ENCODE measurements at places on chromosomes 4 and X. TPM values are rescaled to one million over a fixed set of nuclear protein-coding genes. Genes with fewer than 3 reads are reported as not detected.

The ZRSR2 gene
- total RNA-seq = 1.9 TPM

The FRMPD3 gene
- not detected for total RNA-seq

The ANKRD17 gene
- 43.0 TPM for total RNA-seq

The GAGE12J gene
- total RNA-seq = not detected

The SYTL4 gene
- 16.8 TPM for total RNA-seq

The SLC6A8 gene
- 5.9 TPM for total RNA-seq

The F9 gene
- not detected for total RNA-seq

The SOWAHD gene
- not detected for total RNA-seq

The UGT2B17 gene
- total RNA-seq = not detected

The SLITRK4 gene
- total RNA-seq = 0.13 TPM

The DCLK2 gene
- 3.9 TPM for total RNA-seq

The BEND2 gene
- not detected for total RNA-seq

The TLR3 gene
- total RNA-seq = 0.51 TPM

The ABRAXAS1 gene
- total RNA-seq = 15.5 TPM

The TREX2 gene
- total RNA-seq = 2.3 TPM

The SERPINA7 gene
- total RNA-seq = not detected

The GRIA2 gene
- total RNA-seq = not detected

GRCh38 chrX:28586981-28587551 is at the start of gene IL1RAPL1:
Gene IL1RAPL1 (plus strand): TSS chrX:28587446.
- peak; percentile 61 for DNase-seq

DNA sequence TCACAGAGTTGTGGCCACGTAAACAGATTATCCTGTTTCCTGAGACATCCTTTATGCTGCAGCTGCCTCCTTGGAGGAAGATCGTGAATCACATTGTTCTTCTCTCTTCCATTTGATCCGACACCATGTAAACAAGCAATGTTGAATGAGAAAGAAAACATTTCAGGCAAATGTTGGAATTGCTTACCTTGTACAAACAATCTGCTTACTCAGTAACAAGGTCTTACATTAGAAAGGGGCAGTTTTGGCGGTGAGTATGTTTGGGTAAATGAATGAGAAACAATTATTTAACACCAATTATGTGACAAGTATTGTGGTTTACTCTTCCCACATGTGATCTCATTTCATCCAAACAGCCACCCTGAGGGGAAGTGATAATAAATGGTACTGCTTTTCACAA is 637.8 kb downstream of the RAB28 start:
- DNase-seq = no peak

- no peak for DNase-seq
Observed at GRCh38 chr4:7055111-7055989, 12.2 kb downstream of the TADA2B start.

DNA sequence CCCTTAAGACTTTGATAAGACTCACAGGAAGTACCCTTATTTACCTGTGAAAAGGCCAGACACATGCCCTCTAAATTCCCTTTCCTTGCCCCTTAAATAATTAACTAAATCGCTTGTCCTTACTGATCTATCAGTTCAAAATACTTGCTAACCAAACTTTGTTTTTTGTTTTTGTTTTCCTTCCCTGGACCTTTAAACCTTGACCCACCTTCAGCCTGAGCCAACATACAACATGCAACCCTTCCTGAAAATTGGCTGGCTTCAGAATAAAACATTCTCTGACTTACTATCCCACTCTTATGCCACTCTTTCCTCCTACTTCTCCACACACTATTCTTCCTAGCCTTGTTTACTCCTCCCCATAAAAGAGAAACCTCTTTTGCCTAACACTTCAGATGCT is 448.1 kb upstream of the TRAM1L1 start:
- no peak for DNase-seq

- DNase-seq = no peak
Observed at GRCh38 chrX:150899191-150899757, 806 bp upstream of the CD99L2 start.

DNA sequence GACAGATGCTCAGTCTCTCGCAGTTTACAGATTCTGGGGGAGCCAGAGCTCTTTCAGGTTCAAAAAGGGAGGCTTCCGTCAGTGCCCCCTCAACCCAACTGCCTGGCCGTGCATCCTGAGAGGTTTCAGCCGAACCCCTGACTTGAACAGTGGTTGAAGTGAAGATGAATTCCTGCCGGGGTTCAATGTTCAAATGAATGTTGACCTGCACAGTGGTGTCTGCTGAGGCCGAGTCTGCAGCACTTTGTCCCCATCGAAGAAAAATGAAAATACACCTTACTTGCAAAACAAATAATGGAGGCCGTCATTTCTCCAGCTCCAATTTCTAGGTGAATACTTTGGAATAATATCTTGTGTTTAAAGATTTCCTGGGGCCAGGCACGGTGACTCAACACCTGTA is 33.7 kb downstream of the GYG2 start:
- DNase-seq = no peak

GRCh38 chr4:145069361-145069760 is 28.6 kb downstream of the ANAPC10 start:
- no peak for DNase-seq

DNA sequence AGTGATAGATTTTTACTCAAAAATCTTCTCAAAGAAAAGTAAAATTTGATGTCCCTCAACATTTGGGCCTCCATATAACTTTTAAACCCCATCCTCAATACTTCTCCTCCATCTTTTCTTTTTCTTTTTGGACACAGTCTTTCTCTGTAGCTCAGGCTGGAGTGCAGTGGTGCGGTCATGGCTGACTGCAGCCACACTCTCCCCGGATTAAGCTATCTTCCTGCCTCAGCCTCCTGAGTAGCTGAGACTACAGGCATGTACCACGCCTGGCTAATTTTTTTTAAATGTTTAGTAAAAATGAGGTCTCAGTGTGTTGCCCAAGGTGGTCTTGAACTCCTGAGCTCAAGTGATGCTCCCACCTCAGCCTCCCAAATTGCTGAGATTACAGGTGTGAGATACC is 33.1 kb downstream of the KDM6A start:
- no peak for DNase-seq

- DNase-seq = no peak
Observed at GRCh38 chrX:75337525-75337924, 63.6 kb downstream of the UPRT start.

GRCh38 chr4:59553063-59553720 is 1646.9 kb upstream of the ADGRL3 start:
- peak; percentile 0 for DNase-seq

DNA sequence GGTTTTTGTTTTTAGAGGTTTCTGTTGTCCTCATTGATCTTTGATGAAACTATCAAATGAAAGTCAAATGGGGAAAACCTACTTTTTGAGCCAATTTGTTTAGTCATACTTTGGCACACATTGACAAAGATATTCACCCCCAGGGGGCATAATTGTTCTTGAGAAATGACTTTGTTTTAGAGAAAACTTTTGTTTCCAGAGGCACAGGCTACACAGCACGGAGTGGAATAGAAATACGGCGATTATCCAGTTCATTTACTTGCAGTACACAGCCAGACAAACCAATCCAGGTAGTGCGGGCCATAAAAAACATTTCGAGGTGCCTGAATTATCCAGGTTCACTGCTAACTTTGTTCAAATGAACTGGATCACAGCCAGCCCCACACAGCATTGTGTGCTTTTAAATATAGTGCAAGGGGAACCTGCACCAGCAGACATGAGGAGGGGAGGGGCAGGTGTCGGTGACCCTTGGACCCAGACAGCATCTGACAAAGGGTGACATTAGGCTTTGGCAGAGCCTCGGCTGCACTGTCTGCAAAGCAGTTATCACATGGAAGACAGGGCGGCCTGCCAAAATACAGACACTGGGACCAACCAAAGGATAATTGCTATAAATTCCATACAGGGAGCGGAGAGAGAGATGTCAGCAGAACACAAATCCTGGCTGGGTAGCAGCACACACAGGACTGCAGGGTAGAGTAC is 179.6 kb upstream of the NOCT start:
- peak; percentile 22 for DNase-seq

DNA sequence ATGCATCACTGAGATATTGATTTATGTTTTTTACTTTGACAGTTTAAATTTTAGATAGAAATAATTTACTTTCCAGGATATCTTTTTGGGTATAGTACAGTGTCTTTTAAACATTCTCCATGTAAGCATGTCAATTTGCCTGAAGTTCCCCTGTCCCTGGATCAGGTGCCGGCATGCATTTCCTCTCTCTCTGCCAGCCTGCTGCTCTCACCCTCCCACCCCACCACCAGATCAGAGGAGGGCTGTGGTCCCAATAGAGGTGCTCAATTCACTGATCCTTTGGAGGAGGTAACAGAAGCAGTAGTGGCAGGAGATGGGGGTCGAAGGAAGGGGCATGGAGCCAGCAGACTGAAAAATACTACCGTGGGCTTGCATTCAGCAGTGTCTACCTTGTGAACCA is 28.3 kb upstream of the DSPP start:
- DNase-seq = no peak

DNA sequence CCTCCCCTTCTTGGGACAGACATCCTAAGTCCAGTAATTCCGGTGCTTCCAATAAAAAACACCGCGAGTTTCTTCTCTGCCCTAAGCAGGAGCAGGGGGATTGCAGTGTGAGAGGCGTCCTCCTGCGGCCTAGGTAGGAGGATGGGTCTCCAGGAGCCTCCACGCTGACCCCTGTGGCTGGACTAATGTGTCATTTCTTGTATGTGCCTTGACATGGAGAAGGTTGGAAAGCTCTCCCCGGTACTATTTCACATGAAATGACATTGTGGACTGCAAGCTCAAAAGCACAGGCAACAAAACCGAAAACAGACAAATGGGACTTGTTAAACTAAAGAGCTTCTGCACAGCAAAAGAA is 66.6 kb upstream of the ENPP6 start:
- no peak for DNase-seq

DNA sequence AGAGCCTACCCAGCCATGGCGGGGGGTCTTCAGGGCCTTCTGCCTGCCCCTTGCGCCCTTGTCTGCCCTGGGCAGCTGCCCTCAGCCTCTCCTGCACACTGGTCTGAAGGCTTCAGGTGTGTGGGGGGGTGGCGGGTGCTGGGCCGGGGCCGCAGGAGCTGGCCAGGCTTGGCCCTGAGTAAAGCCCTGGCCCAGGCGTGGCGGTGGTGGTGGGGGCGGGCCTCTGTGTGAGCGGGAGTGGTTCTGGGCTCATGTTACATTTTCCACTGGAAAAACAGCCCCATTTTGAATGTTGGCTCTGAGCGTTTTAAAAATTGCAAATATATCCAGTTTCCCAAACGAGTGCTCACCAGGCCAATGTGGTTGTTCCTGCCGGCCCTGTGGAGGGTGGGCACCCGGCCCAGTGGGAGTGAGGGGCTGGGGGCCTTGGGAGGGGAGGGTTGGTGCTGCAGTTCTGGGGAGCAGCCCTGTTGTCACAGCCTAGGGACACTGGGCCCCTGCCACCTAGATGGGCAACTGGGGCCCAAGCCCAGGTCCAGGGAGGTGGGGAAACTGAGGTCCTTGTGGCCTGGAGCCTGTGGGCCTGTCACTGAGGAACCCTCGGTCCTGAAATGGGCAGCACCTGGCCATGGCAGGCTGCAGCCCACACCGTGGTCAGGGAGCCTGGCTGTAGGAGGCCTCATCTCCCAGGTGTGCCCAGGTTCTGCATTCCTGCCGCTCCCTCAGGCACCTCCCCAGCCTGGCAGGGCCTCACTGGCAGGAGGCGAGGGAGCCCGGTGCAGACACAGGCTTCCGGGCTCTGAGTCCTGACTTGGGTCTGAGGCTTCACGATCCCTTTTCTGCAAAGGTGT is 28.3 kb downstream of the FGFRL1 start:
- peak; percentile 32 for DNase-seq

- DNase-seq = no peak
Observed at GRCh38 chrX:28628120-28628519, 40.9 kb downstream of the IL1RAPL1 start.

DNA sequence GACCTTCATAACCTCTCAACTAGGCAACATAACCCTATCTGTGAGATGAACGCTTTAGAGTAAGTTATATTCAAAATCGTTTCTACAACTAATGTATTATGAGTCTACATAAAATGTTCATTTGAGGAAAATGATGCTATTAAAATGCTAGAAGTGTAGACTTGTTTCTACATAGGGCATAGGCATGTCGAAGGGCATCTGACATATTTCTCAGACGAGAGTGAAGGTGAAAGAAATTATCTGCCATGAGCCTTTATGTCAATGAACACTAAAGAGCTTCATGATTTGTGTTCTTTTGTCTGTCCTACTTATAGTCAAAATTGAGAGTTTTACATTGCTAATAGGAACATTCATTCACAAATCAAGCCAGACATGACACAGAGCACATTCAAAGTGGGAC is 811.8 kb downstream of the RAB28 start:
- no peak for DNase-seq

DNA sequence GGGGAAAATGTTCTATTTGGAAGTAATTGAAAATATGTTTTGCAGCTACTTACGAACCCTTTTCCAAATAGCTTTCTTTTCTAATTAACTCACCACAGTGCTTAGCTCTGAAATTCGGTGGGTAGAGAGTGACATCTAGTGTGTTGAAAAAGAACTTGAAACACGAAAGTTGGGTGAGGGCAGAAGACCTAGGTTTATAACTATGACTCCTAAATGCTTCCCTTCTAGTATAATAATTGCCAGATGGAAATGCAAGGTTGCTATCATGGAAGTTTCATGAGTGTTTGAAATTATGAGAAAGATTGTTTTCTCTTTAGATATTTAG is 77.3 kb upstream of the NOCT start:
- DNase-seq = peak; percentile 60

GRCh38 chrX:77786365-77786680 is 307 bp upstream of the ATRX start:
- DNase-seq = no peak

GRCh38 chr4:81796790-81797528 is 325.3 kb upstream of the RASGEF1B start:
- no peak for DNase-seq

- peak; percentile 30 for DNase-seq
Observed at GRCh38 chr4:76028350-76028765, 5.1 kb upstream of the CXCL10 start.

- peak; percentile 40 for DNase-seq
Observed at GRCh38 chr4:139956507-139957017, 197.4 kb downstream of the MAML3 start.

GRCh38 chr4:180160195-180160983 is 2082.8 kb upstream of the TENM3 start:
- no peak for DNase-seq

- DNase-seq = no peak
Observed at GRCh38 chr4:155818639-155819038, 47.4 kb downstream of the ASIC5 start.

- DNase-seq = no peak
Observed at GRCh38 chr4:87732033-87732765, 67.2 kb upstream of the IBSP start.

DNA sequence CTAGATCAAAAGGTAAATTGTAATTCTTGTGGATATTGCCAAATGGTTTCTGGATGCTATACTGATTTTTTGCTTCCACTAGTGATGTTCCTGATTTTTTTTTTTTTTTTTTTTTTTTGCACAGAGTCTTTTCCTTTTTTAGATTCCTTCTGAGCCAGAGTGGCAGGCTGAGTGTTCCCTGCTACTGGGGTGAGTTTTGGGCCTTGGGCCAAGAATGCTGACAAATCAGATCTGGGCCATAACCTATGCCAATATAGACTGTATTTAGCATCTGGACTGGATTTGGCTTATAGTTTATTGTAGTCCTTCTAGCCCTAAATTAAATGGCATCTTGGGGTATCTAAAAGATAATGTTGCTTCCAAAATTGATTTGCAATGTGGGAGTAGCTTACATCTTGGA is 52.8 kb downstream of the REPS2 start:
- no peak for DNase-seq

GRCh38 chr4:139682741-139683151 is 17.1 kb downstream of the MGST2 start:
- no peak for DNase-seq

- DNase-seq = no peak
Observed at GRCh38 chr4:179872755-179873154, 2370.4 kb upstream of the TENM3 start.

- DNase-seq = no peak
Observed at GRCh38 chrX:87634361-87634760, 116.8 kb downstream of the KLHL4 start.
